NCI-H1436 (cell line): ENCODE measurements at places on chromosomes 12 and 14.

DNA sequence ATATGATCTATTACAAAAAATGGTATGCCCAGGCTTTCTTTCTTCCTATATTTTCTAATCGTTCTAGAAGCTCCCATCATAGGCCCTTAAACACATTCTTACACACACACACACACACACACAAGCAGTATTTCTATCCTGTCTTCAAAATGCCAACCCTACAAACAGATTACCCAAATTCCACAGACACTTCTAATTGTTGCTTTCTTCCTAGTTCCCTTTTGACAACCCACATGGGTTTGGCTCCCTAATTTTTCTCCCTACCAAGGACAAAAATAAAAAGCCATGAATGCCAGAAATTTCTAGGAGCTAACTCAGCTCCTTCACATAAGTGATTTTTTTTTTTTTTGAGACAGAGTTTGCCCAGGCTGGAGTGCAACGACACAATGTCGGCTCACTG lies 60.3 kb upstream of the NTF3 start:
- DNase-seq = no peak

- no peak for DNase-seq
These were observed 74.2 kb downstream of the SMOC1 start for GRCh38 chr14:69953266-69953915.

GRCh38 chr14:51895375-51895774 lies 35.0 kb downstream of the GNG2 start:
- DNase-seq = no peak

- DNase-seq = no peak
These were observed 162.8 kb downstream of the SNAPC1 start for GRCh38 chr14:61925043-61925442.

DNA sequence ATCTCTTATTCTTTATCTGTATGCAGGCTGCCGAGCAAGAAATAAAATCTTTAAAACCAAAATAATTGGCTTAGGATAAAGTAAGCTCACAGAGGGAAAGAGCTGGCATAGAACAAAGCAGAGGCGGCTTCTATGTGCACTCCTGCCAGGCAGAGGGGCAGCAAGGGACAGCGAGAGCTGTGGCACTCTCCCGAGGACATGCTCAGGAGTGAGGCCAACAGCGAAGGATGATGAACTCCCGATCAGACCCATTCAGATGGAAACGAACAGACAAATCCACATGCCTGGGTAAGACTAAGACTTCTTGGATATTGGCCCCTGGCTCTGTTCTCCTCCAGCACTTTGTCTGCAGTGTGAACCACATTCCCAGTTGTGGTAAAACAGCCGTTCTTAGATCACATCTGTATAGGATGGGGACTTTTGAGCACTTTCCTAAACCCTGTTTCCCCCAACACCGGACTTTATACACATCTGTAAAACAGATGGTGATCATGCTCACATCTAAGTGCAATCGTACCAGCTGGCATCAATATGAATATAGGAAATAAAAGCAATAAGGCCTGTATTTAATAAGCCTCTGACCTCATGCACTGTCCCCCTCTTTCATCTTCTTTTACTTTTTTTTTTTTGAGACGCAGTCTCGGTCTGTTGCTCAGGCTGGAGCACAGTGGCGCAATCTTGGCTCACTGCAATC lies 134.1 kb downstream of the PPM1H start:
- DNase-seq = no peak

- no peak for DNase-seq
These were observed 170.3 kb upstream of the LMNTD1 start for GRCh38 chr12:25723336-25723735.

GRCh38 chr14:87251011-87251410 lies 742.0 kb downstream of the GALC start:
- DNase-seq = peak; percentile 16
